ENCODE measurements at places on chromosomes 16 and 17.

- no peak for DNase-seq
Measured at GRCh38 chr17:81738801-81739393, 26.8 kb downstream of the SLC25A10 start.

GRCh38 chr17:48732688-48733629 is 4.4 kb upstream of the HOXB13 start:
- no peak for DNase-seq

DNA sequence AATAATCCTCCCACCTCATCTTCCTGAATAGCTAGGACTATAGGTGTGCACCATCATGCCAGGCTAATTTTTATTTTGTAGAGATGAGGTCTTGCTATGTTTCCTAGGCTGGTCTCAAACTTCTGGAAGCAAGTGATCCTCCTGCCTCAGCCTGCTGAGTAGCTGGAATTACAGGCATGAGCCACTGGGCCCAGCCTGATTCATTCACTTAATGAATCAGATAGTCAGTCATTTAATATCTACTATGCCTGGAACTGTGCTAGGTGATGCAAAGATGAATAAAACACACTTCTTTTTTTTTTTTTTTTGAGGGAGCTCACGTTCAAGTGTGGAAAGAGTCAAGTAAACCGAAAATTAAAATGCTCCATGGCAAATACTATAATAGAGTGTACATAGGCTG is 39.4 kb downstream of the EFCAB13 start:
- no peak for DNase-seq

GRCh38 chr17:45115871-45116270 is 16.4 kb downstream of the PLCD3 start:
- DNase-seq, result no peak

- DNase-seq, result no peak
Measured at GRCh38 chr16:8656376-8656775, 18.0 kb upstream of the ABAT start.
